HuH-7.5 (cell line): ENCODE measurements at places on chromosomes 12 and 14.

- no peak for DNase-seq
These were observed 114.3 kb upstream of the CAND1 start for GRCh38 chr12:67154901-67155300.

GRCh38 chr14:57970175-57970574 lies 104.3 kb upstream of the SLC35F4 start:
- no peak for DNase-seq

DNA sequence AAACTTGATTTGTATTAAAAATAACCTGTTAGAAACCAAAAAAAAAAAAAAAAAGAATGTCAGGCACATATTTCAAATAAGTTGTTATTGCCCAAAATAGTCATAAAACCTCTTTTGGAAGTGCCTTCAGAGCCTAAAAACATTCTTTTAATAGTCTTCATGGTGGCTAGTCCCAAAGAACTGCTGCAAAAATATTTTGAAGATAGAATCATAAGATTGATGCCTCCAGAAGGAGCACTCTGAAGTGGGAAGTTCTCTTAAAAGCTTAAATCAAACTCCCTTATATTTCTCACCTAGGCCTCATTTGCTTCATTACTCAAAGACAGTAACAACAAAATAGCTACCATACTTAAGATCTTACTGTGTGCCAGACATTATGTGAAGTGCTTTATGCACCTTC lies 27.2 kb upstream of the NT5DC3 start:
- no peak for DNase-seq

DNA sequence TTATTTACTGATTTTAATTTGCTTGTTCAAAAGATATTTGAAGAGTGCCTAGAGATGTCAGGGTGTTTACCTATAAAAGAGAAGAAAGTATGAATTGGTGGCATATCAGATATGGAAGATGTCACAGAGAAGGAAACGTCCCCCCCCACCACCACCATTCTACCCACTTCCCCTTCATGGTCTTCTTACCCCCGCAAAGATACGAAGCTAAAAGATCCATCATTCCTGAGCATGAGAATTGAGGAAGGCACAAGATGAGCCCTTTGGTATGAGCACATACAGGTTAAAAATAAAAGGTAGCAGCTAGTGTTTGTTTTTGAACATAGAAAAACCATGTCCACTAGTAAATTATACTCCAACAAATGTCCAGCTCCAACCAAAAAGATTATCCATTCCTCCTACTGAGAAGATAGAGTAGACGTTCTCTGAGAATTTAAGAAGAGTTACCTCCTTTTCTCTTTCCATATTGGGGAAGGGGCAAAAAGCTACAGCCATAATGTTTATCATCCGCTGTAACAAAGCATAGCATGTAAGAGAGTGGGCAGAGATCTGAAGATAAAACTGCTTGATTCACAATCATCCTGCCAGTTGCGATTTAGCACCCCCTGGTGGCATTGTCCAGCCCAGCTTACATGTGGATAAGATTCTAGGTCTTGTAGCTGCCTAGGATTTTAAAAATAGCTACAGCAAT lies 29.1 kb downstream of the NFYB start:
- DNase-seq: peak; percentile 39

- no peak for DNase-seq
These were observed 457.3 kb downstream of the FLRT2 start for GRCh38 chr14:85987292-85987691.

DNA sequence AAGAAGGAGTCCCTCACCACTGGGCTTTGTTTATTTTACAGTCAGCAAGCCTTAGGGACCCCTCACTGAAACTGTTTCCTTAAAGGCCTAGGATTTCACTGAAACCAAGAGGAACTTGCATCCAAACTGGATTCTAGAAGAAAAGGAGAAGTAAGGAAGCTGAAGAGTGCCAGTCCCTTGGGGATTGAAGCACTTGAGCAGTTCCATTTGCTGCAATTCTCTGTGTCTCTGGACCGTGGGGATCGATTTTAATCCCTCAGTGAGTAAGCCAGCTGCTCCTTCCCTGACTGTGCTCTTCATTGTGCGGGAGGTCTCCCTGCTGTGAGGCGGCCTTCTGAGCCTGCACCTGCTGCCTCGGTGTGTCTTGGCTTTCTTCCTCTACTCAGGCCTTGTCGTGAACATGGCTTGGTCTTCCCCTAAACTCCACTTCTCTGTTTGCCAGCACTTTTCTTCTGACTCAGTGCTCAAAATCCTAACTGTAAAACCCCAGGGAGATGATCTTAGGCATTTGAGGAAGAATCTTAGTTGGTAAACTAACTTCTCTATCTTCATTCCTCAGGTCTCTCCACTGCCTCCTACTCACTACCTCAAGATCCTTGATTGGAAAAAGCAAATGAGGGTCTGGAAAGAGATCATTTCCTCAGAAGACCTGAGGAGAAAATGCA lies 132.6 kb downstream of the SLC38A6 start:
- DNase-seq: no peak

- no peak for DNase-seq
These were observed 29.4 kb downstream of the RPGRIP1 start for GRCh38 chr14:21309238-21309636.

DNA sequence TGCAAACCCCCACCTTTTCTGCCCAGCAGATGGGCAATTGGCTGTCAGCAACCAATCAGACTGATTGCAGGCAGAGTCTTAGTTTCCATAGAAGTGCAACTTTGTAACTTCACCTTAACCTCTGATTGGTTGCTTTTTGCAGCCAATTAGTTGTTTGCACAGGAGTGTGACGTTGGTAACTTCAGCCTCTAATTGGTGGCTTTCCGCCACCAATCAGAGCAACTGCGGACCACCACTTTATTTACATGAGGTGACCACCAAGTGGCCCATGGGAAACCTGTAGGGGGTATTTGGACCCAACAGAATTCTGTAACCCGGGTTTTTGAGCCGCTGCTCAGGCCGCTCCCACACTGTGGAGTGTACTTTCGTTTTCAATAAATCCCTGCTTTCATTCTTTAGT lies 32.3 kb downstream of the CDKN1B start:
- DNase-seq: no peak

DNA sequence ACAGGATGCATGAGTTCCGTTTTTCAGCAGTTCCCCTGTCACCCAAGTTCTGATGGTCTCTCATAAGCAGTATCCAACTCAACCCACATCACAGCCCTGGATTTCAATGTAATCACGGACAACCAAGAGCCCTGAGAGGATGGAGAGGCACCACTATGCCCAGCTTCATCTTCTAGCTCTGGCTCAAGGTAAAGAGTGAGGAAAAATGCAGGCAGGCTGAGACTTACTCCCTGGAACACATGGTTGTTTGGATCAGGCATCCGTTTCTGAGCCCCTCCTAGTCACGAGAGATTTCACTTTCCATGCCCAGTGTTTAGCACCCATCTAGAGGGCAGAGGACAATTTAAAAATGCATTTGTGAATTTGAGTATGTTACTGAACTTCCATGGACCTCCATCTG lies 45.0 kb downstream of the ANO2 start:
- DNase-seq: no peak

DNA sequence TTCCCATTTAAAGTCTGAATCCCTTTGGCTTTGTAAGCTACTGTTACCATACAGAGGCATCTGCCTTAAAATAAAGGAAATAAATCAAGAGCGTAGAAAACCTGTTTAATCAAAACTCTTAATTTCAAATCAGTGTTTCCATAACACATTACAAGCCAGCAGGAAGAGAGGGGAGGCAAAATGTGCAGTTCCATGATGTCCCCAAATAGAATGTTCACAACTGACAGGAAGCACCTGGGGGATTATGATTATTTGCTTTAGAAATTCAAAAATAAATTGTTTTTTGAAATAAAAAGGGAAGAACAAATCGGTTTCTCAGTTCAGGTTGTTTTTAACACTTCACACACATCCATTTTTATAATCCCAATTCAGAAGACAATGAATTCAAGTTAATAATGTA lies 21.4 kb downstream of the SOCS2 start:
- DNase-seq: no peak

- no peak for DNase-seq
These were observed 91.0 kb upstream of the SFSWAP start for GRCh38 chr12:131619736-131620506.

GRCh38 chr12:107386569-107386968 lies 293.2 kb upstream of the CRY1 start:
- DNase-seq: no peak

- DNase-seq: no peak
These were observed 5.0 kb upstream of the SLC38A4 start for GRCh38 chr12:46830731-46831334.

DNA sequence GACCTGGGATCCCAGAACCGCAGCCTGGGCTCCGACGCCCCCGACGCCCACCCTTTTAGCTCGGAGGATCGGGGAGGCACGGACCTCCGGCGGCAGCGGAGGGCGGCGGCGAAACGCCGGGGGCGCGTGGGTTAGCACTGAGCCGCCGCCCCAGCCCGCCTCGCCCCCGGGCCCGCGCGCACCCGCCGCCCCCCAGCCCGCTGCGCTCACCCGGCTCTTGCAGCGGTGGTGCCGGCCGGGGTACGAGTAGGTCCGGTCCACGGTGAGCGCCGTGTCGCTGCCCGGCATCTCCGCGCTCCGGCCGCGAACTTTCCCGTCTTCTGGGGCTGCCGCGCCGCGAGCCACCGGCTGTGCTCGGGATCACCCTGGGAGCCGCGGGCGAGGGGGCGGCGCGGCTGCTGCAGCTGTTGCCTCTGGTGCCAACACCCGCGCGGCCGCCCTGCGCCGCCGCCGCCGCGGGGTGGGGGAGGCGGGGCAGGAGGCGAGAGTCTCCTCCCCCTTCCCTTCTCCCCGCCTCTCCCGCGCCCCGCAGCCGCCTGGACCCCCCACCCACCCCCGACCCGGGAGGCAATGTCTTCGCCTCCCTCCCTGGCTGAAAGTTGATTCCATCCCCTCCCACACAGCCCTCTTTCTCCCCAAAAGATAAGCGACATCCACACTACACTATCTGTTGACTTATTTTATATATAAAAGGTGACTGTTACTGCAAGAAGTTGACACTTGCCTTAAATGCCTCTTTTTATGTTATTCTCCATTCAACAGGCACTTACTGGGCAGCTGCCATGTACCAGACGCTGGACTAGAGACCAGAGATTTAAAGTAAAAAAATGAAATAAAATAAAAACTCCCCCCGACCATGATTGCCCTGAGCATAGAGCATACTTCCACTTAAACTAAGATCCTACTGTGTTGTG lies at the start of gene TMCC3:
Gene TMCC3, minus strand, starts transcription at position 415 of the 914 bp plus-strand sequence. Its CDS starts 127 bp downstream, at position 288.
- peak; percentile 73 for DNase-seq

- no peak for DNase-seq
These were observed 17.4 kb downstream of the TMED10 start for GRCh38 chr14:75158843-75159614.

DNA sequence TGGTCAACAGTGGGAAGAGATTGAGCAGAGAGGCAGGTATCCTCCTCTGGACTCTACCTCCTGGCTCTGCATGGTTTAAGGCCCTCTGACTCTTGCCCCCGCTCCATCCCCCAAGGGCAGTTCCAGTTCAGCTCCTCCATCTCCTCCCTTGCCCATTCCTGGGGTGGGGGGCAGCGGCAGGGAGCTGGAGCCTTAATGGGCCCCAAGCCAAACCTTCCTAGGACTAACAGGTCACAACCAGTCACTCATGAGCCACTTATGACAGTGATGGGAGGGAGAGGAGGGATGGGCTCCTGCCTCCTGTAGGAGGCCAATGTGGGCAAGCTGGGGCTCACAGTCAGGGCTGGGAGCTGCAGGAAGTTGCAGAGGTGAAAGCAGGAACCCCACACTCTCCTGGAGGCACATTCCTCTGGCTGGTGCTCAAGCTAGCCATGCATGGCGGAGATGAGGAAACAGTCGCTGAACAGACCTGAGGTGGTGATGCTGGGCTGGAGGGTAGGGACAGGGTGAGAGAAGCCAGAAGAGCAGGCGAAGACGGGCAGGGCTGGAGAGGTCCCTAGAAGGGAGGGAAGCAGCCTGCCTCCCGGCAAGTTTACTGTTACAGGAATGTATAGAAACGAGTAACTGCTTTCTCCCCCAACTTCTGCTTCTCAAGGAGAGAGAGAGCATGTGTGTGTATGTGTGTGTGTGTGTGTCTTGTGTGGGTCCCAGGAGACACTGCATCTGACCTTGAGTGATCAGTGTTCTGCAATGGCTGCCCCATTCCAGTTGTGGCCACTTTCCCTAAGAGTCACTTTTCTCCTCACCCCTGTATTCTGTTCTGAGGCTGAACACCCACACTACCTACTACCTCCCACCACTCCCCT lies 5.0 kb upstream of the RAPGEF3 start:
- DNase-seq: no peak

- no peak for DNase-seq
These were observed 12.5 kb downstream of the XRCC3 start for GRCh38 chr14:103702497-103703432.

- DNase-seq: no peak
These were observed 7.5 kb downstream of the KLRG1 start for GRCh38 chr12:8996682-8997405.

GRCh38 chr14:74735125-74735524 lies 22.2 kb downstream of the FCF1 start:
- DNase-seq: no peak
